ENCODE measurements at places on chromosomes 5 and 9.

GRCh38 chr9:91519520-91520277, 96.1 kb upstream of the NFIL3 start:
- DNase-seq: no peak

DNA sequence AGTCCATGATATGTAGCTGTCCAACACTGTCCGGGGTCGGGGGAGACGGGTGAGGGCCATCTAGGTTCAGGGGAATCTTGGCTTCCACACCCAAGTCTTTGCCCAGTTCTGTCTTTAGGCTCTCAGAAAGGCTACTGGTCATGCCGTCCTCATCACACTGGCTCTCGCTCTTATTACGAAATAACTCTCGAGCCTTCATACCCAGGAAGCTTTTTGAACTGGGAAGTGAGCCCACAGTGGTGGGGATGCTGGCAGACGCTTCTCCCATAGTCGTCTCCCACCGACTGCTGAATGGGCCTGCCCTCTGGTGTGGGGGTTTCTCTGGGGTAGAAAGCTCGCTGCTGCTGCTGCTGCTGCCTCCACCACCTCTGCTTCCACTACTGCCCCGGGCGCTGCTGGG, 17.6 kb downstream of the SPACA9 start:
- no peak for DNase-seq

GRCh38 chr9:4422495-4422894, 67.8 kb upstream of the SLC1A1 start:
- DNase-seq: no peak

DNA sequence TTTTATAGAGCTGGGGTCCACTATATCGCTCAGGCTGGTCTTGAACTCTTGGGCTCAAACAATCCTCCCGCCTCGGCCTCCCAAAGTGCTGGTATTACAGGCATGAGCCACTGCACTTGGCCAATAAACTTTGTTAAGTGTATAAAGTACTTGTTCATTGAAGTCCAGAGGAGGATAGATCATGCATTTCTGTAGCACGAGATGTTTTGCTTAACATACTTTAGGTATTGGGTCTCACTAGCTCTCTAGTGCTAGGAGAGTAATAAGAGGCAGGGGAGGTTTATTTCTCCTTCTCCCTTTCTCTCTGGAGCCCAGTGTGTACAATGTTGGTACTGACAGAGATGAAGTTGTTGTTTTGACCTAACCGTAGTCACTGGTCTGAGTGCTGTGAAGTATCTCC, 125.6 kb upstream of the KLF9 start:
- no peak for DNase-seq

- DNase-seq: no peak
Measured at GRCh38 chr9:126927419-126927818, 12.8 kb downstream of the RALGPS1 start.

DNA sequence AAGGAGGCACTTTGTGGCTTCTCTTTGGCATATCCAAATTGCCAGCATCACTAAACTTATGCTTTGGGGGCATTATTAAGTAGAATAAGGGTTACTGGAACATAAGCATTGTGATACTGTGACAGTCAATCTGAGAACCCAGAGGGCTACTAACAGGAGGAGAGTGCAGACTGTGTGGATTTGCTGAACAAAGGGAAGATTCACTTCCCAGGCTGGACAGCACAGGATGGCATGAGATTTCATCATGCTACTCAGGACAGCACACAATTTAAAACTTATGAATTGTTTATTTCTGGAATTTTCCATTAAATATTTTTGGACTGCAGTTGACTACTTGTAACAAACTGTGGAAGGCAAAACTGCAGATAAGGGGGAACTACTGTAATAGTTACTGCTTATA, 212.5 kb downstream of the TMC1 start:
- DNase-seq: no peak

GRCh38 chr5:133839721-133840120, 128.7 kb downstream of the C5orf15 start:
- no peak for DNase-seq

DNA sequence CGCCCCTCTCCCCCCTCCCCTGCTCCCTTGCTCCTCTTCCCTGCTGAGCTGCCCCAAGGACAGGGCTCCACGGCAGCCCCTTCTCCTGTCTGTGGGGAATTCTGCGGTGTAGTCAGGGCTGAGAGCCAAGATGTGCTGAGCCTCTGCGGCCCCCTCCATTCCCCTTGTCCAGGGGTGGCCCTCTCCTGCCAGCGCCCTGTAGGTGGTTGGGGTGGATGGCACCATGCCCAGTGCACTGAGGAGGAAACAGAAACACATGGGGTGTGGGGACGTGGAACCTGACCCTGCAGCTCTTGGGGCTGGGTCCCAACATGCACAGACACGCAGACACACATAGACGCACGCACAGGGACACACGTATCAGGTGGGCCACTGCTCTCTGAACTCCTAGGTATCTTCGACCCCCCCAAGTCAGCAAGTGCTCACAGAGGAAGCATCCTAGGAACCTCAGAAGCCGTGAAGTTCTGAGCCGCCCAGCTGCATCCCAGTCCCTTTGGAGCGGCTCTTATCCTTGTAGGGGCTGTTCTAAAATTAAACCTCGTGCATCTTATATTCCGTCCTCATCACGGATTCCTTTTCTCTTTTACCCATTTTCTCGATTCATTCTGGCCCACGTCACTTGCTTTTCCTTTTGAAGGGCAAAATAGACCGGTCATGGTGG, 64.8 kb downstream of the HMCN2 start:
- no peak for DNase-seq

DNA sequence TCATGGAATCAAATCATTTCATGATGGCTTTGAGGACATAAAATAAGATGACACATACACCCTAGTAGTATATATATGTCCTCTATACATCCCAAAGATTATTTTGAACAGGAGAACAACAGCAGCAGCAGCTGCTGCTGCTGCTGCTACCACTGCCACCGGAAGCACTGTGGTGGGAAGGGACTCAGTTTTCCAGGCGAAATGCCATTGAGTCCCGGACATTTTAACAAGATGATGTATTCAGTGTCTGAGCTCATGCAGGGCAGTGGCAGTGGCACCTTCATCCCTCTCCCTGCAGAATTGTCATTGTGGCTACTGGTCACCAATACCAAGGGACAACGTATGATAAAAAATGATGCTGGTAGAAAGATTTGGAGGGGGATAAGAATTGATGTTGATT, 151.3 kb downstream of the CHSY3 start:
- DNase-seq: no peak

DNA sequence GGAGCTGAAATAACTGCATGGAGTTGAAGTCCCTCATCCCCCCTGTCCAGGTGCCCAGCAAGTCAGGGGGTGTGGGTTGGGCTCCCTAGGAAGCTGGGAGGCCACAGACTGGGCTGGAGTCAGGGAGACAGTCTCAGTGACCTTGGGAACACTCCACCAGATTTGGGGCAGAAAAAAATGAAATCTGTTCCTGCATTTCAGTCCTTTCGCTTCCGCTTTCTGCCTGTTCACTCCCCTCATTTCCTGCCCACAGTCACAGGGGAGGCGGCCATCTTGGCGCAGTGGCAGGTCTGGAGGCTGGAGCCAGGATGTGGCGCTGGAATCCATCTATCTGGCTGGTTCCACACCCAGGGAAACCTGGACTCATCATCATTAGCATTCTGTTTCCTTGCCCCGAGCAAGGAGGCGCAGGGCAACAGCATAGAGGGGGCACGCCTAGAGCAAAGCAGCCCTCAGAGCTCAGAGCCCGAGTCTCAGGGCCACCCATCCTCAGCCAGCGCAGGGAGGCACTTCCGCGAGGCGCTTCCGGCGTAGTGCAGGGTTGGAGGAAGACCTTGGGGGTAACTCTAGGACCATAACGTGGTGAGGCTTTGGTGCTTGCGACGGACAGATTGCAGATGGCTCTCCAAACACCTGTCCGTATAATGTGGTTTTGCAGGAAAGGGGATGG, 86.2 kb upstream of the HSPA9 start:
- no peak for DNase-seq

DNA sequence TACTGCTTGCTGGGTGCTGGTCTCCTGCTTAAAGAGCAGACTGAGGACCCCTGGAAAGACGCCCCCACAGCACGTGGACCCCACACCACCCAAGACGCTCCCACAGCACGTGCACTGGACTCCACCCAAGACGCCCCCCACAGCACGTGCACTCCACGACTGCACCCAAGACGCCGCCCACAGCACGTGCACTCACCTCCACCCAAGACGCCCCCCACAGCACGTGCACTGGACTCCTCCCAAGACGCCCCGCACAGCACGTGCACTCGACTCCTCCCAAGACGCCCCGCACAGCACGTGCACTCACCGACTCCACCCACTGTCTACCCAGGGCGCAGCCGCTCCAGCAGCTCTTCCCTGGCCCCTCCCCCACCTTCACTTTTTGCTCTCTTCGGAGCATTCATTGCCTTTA, 50.5 kb downstream of the EHMT1 start:
- DNase-seq: no peak

GRCh38 chr9:12414514-12414913, 278.7 kb upstream of the TYRP1 start:
- no peak for DNase-seq

DNA sequence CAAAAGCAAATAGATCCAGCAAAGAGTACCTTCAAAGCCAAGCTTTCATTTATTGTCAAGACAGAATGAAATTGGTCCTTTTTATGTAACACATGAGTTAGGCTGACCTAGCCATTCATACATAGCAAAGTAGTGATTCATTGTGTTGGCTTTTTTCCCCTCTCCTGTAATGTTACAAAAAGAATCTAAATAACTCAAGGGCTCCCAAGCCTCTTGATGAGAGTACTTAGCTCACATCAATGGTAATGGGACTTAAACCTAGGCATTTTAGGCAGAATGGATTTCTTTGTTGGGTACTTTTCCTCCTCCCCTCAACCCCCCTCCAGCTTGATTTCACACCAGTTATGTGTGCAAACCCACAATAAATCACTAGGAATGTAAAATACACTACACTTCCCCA, 123.7 kb downstream of the EBF1 start:
- DNase-seq: peak; percentile 11

DNA sequence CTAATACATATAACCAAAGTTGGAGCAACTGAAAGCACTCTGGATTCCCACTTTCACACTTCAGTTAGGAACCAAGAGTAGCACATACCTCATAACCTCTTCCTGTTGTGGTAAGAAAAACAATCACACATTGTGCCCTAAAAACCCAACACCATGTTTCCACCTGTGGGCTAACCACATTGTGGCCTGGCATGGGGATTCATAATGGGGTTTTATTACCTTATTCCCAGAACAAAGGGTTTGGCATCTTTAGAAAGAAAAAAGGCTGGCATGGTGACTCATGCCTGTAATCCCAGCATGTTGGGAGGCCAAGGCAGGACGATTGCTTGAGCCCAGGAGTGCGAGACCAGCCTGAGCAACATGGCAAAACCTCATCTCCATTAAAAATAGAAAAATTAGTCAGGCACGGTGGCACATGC, 60.6 kb downstream of the HSD17B3 start:
- no peak for DNase-seq

- DNase-seq: no peak
Measured at GRCh38 chr5:8012131-8012977, 143.4 kb downstream of the MTRR start.

- DNase-seq: no peak
Measured at GRCh38 chr9:77276799-77277198, 99.5 kb downstream of the VPS13A start.

GRCh38 chr5:392431-392988, 50.5 kb upstream of the EXOC3 start:
- DNase-seq: peak; percentile 83

DNA sequence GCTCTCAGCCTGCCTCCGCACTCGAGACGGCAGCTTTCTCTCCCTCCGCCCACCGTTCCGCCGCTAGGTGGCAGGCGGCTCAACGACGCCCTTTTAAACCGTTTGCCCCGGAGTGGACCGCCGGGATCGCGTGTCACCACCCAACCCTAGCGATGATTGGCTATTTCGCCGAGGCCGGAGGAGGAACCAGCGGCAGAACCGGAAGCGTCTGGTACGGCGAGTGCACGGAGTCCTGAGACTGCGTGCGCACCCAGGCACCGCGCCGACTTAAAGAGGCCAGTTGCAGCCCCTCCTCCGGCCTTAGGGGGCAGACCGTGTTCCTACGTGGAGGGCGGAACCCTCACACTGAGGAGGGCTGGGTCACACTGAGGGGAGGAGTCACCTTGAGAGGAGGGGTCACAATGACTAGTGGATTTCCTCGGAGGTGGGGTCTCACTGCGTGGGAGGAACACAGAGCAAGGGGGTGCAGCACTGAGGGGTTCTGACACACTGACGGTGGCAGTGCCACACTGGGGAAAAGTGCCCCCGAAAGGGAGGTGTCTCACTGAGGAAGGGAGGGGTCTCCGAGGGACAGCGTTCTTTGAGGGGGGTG, 980 bp upstream of the TESK1 start:
- peak; percentile 96 for DNase-seq

DNA sequence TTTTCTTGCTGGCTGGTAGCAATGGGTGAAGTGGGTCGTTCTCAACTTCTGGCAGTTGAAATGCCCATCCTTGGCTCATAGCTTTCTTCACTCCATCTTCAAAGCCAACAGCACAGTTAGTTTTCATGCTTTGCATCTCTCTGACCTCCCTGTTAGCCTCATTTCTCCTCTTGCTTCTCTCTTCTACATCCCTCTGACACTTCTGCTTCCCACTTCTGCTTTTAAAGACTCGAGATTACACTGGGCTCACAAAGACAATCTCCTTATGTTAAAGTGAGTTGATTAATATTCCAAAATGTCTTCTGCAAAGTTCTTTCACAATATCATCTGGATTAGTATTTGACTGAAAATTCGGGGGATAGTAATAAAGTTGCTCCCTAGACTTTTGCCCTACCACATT, 684.8 kb upstream of the CCNG1 start:
- no peak for DNase-seq

DNA sequence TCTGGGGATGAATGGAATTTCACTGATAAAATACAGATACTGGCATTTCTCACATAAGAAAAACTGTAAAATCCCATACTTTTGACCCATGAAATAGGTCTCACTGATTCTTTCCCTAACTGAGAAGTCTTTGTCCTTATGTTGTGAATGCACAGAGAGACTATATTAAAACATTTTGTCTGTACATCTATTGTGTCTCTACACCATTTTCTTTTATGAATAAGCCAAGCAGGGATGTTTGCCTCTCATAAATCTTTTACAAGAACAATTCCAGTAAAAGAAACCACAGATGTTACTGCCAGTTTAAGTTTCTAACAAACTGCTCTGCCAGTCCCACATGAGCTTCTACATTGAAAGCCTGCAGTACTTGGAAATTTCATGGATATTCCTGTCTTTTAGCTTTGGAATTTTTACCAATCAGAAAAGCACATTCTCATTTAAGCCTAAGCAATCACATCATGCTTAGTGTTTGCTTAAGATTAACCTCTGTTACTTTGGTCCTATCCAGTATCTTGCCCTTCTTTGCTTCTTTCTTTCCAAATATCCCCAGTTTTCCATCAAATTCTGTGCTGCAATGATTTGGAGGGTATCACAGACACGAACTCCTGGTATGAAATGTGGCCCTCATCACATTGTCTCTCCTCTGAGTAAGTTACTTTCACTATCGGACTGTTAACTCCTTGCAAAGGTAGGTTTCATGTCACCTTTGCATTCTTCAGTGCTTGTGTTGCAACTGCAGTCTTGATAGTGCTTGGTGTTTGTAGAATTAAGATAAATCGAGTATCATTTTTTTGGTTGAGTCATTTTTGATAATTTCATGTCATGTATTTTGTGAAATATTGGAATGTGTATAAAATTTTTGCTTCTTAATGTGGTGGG, 415.1 kb upstream of the ADAMTSL1 start:
- no peak for DNase-seq

All from H54 (cell line).